ENCODE measurements at places on chromosomes 6 and 20. TPM values are rescaled to one million over a fixed set of nuclear protein-coding genes. Genes with fewer than 3 reads are reported as not detected.

GRCh38 chr6:18497006-18497405 lies 109.9 kb downstream of the RNF144B start:
- DNase-seq: no peak
- H3K27ac ChIP-seq: no peak overlapping the region
- H3K4me1 ChIP-seq: peaks cover 3% of the 10 kb centered on the region

DNA sequence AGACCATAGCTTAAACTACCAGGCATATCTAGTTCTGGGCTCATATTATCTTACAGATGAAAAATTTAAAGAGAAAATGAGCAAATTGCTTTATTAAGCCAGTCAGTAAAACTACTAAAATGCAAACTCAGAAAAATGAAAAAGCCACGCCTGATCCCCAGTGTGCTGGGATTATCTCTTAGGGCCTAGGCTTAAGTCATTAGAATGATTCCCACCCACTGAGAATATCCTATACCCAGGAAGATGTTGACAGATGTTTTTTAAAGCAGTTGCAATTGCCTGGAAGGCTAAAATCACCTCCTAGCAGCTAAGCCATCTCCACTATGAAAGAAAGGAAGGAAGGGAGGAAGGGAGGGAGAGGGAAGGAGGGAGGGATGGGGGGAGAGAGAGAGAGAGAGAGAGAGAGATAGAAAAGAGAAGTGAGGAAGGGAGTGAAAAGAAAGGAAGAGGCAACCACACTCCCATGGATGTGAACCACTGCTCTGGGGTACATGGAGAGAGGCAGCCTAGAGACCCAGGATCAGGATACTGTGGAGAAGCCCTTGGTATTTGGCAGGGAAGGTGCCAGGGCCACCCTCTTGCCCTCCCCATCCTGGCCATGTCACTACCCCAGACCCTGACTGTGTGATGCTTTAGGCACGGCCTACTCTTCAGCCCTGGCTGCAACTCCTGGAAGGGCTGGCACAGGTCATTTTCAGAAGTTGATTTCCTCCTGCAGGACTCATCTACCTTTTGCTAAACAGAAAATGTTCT lies 21.9 kb downstream of the NEDD9 start:
- H3K27me3 ChIP-seq: no peaks in the 10 kb centered on the region
- H3K36me3 ChIP-seq: peaks cover 4% of the 10 kb centered on the region
- no peak for DNase-seq
- peaks cover 5% of the 10 kb centered on the region for H3K4me1 ChIP-seq

- no peak overlapping the region for H3K4me3 ChIP-seq
- no peak overlapping the region for H3K27ac ChIP-seq
- H3K4me1 ChIP-seq: no peaks in the 10 kb centered on the region
- H3K27me3 ChIP-seq: no peaks in the 10 kb centered on the region
- H3K36me3 ChIP-seq: no peaks in the 10 kb centered on the region
Measured at GRCh38 chr20:35104685-35105295, 12.2 kb upstream of the TRPC4AP start.

- H3K4me3 ChIP-seq: no peak overlapping the region
- H3K4me1 ChIP-seq: no peaks in the 10 kb centered on the region
- DNase-seq: no peak
- H3K27me3 ChIP-seq: no peaks in the 10 kb centered on the region
Measured at GRCh38 chr6:11854408-11855165, 76.0 kb upstream of the ADTRP start.

DNA sequence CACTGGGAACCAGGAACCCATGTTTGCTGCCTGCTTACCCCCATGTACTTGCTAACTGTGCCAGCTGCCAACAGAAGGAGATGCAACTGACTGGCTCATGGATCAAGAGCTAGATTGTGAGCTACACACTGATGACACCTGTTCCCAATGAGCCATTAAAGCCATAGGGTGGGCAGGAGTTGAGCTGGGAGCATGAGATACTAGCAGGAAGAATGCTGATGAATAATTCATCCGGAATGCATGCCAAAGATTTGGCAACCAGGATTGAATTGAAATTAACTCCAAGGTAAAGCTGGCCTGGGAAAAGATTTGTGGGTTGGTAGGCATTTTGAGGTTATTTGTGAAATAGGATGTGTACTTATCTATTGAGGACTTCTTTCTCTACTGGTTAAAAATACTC lies 631.1 kb downstream of the KIF16B start:
- no peak overlapping the region for H3K27ac ChIP-seq
- H3K27me3 ChIP-seq: no peaks in the 10 kb centered on the region
- peaks cover 5% of the 10 kb centered on the region for H3K36me3 ChIP-seq
- H3K4me3 ChIP-seq: no peak overlapping the region
- peaks cover 37% of the 10 kb centered on the region for H3K4me1 ChIP-seq
- DNase-seq: no peak

DNA sequence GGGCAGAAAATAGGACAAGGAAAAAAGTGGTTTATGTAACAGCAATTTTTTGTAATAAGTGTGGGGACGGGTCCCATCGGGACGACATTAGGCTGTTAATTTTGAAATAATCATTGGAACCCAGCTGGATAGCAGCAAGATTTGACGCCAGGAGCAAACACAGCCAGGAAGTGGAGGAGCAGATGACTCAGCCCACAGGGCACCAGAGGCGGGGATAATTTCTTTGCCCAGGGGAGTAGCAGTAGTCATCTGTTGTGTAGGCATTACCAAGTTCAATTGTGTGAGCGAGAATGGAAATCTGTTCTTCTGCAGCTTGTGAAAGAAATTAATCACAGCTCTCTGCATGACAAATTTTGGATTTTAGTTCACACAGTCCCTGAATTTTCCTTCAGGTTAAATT lies 22.6 kb upstream of the RIN2 start:
- no peak overlapping the region for H3K4me3 ChIP-seq
- DNase-seq: no peak
- no peaks in the 10 kb centered on the region for H3K36me3 ChIP-seq
- H3K4me1 ChIP-seq: peaks cover 4% of the 10 kb centered on the region
- no peaks in the 10 kb centered on the region for H3K27me3 ChIP-seq

DNA sequence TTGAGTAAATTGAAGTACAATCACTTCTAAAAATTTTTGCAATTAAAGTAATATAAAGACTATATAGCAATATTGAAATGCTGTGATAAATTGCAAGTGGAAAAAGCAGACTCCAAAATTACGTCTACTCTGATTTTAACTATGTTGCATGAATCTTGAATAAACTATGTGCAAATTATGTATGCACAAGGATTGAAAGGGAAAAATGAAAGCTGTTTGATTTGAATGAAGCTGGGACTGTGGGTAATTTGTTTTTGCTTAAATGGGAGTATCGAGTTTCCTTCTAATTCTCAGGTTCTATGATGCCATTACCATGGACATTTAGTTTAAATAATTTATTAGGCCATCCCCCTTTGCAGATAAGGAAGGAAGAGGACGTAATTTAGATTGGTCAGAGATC lies 198.7 kb upstream of the MYLIP start:
- no peak overlapping the region for H3K27ac ChIP-seq
- no peak overlapping the region for H3K4me3 ChIP-seq
- DNase-seq: no peak
- no peaks in the 10 kb centered on the region for H3K36me3 ChIP-seq
- H3K27me3 ChIP-seq: no peaks in the 10 kb centered on the region

GRCh38 chr20:43387737-43388136 lies 70.0 kb upstream of the SRSF6 start:
- no peak overlapping the region for H3K27ac ChIP-seq
- H3K36me3 ChIP-seq: no peaks in the 10 kb centered on the region
- no peak overlapping the region for H3K4me3 ChIP-seq
- no peak for DNase-seq
- H3K4me1 ChIP-seq: no peaks in the 10 kb centered on the region

GRCh38 chr6:136547336-136547735 lies 2.9 kb downstream of the MAP7 start:
- peaks cover 10% of the 10 kb centered on the region for H3K4me1 ChIP-seq
- H3K27ac ChIP-seq: no peak overlapping the region
- DNase-seq: no peak
- no peaks in the 10 kb centered on the region for H3K36me3 ChIP-seq
- peaks cover 29% of the 10 kb centered on the region for H3K27me3 ChIP-seq
- no peak overlapping the region for H3K4me3 ChIP-seq

GRCh38 chr6:151475653-151476523 lies 17.9 kb upstream of the CCDC170 start:
- DNase-seq: peak; percentile 68
- H3K4me3 ChIP-seq: peak overlapping the region; percentile 23
- H3K27me3 ChIP-seq: no peaks in the 10 kb centered on the region
- no peaks in the 10 kb centered on the region for H3K4me1 ChIP-seq
- no peak overlapping the region for H3K27ac ChIP-seq
- no peaks in the 10 kb centered on the region for H3K36me3 ChIP-seq

DNA sequence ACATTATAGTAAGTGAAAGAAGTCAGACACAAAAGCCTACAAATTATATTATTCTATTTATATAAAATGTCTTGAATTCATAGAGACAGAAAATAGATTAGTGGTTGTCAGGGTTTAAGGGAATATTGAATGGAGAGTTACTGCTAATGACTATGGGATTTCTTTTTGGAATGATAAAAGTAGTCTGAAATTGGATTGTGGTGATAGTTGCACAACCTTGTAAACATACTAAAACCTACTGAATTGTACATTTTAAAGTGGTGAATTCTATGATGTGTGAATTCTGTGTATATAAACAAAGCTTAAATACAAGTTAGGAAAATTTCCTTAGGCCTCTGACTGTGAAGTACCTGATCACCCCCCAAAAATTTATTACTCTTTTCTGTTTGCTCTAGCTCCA lies 343.1 kb downstream of the TFAP2B start:
- no peak overlapping the region for H3K4me3 ChIP-seq
- no peaks in the 10 kb centered on the region for H3K36me3 ChIP-seq
- H3K4me1 ChIP-seq: no peaks in the 10 kb centered on the region
- no peaks in the 10 kb centered on the region for H3K27me3 ChIP-seq
- DNase-seq: no peak
- no peak overlapping the region for H3K27ac ChIP-seq

GRCh38 chr6:144806222-144806621 lies 521.1 kb downstream of the UTRN start:
- H3K36me3 ChIP-seq: peaks cover 57% of the 10 kb centered on the region
- no peaks in the 10 kb centered on the region for H3K4me1 ChIP-seq
- DNase-seq: no peak
- H3K27ac ChIP-seq: no peak overlapping the region
- H3K27me3 ChIP-seq: no peaks in the 10 kb centered on the region

DNA sequence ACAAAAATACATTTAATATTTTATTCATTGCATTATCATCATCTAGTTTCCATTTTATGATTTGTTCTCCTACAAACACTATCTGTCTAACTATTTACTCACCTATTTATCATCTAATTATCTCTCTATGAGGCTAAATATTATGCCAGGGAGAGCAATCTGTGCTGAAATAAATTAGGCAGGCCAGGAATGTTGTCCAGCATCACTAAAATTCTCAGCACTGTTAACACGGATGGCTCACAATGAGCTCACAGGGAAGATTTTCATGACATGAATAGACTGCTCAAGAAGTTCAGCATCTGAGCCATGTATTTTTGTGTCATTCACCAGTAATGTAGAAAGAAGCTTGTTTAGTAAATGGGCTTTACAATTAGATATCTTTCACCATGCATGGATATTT lies 1277.2 kb downstream of the GRIK2 start:
- no peak overlapping the region for H3K4me3 ChIP-seq
- H3K27me3 ChIP-seq: no peaks in the 10 kb centered on the region
- no peak for DNase-seq
- H3K36me3 ChIP-seq: no peaks in the 10 kb centered on the region
- H3K4me1 ChIP-seq: no peaks in the 10 kb centered on the region

DNA sequence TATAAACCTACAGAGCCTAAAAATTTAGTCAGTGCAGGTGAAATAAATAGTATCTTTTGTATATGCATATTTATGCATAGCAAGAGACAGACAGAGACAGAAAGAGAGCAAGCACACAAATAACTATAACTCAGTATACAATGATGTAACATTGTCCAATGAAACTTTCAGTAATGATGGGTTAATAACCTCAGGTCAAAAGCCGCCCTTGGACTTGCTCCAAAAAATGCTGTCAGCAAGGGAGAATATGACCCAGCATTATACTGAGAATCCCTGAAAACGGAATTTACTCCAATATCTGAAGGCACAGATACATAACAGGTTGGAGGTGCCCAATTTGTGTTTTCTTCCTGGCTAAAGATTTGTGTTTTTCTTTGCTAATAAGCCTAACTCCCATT lies 590.6 kb upstream of the NOX3 start:
- H3K27ac ChIP-seq: no peak overlapping the region
- no peaks in the 10 kb centered on the region for H3K36me3 ChIP-seq
- DNase-seq: no peak

- peak overlapping the region; percentile 71 for H3K4me3 ChIP-seq
- peak overlapping the region; percentile 86 for H3K27ac ChIP-seq
- peaks cover 15% of the 10 kb centered on the region for H3K4me1 ChIP-seq
- H3K27me3 ChIP-seq: no peaks in the 10 kb centered on the region
- peaks cover 4% of the 10 kb centered on the region for H3K36me3 ChIP-seq
Measured at GRCh38 chr6:13328875-13329183, 492 bp upstream of the TBC1D7 start.

DNA sequence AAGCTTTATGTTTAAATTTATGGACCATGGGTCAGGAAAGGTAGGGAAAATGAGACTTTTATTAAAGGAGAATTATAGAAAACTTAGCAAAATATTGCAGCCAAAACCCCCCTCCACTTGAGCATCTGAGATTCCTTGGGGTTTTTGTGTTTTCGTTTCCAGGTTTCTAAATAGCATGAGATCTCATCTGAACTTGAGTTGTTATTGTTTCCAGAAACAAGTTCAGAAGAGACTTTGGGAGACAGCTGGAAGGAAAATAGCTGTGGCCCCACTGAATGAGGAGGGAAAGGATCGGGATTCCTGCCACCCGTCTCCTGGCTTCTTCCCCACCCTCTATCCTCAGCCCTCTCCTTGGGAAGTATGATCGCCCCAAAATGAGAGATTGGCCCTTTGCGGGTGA lies 75.5 kb downstream of the TBC1D7 start:
- H3K4me1 ChIP-seq: peaks cover 40% of the 10 kb centered on the region
- H3K27me3 ChIP-seq: no peaks in the 10 kb centered on the region
- H3K4me3 ChIP-seq: no peak overlapping the region
- H3K27ac ChIP-seq: no peak overlapping the region

Gene ADGRG6
- 0.03 TPM for polyA plus RNA-seq

Gene DDRGK1
- polyA plus RNA-seq: 41.7 TPM

Gene MEI4
- not detected for polyA plus RNA-seq
